ENCODE measurements at places on chromosomes 7 and 10.

DNA sequence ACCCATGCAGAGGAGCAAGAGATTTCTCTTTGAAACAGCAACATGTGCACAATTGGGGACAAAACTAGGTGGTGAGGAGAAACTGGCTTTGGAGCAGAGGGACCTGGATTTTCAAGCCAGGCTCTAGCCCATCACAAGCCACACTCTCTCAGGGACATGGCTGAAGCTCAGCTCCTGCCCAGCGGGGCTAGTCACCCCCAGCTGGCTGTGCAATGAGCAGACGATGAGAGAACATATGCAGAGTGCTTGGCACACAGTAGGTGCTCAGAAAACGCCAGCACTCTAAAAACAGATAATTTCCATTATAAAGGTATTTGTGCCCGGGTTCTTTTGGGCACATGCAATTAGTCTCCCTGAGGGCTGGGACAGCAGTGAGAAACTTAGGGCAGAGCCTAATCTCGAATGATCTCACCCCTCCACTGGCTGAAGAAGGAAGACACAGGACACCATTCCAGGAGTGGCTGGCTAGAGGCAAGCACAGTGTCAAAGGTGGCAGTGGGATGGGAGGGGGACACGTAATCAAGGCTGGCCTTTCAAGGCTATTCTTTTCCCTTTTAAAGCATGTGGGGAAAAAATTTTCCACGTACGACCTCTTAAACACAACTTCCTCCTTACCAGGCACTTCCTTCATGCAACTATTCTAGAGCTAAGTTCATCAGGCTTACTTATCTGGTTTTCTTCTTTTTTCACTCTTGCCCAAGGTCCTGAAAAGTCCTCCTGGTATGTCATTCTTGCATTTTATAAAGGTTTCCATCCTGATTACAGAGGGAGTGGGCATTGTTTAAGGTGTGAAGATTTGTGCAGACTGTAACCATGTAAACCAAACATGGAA lies 15.1 kb downstream of the FAM53B start:
- DNase-seq: no peak

- no peak for DNase-seq
These were observed 108.3 kb downstream of the ZMIZ1 start for GRCh38 chr10:79176949-79177602.

DNA sequence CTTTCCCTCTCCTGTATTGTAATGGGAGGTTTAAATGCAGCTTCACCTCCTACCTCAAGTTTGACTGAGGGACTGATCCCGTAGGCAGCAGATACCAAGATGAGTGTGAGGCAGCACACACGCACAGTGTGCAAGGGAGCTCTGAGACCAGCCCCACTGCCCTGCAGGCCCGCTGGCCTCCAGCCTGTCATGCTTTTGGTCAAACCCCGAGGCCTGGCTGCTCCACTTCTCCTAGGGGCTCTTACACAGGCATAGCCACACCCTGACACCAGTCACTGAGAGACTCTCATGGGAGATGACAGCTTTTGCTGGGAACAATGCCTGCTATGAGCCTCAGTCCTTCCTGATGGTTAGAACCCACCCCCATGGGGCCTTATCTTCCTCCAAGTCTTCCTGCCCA lies 27.6 kb downstream of the DRGX start:
- no peak for DNase-seq

- DNase-seq: no peak
These were observed 77.9 kb upstream of the PFKP start for GRCh38 chr10:2989292-2989947.

DNA sequence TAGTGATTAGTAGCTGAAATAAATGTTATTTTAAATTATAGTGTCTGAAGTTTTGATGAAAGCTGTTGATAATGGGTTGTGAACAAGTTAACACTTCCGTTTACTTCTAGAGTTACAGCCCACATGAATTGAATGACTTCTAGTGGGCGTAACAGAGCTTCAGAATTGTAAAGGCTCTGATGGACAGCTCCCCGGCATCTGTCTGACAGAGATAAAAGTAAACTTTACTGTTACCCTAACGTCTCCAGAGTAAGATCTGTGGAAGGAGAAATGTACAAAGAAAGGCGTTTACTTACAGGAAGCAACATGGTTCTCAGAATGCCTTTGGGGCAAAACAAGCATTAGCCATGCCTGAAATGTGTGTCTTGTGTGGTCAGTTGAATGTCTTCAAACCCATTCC lies 124.4 kb downstream of the ADARB2 start:
- DNase-seq: no peak

GRCh38 chr7:34078864-34079263 lies 173.5 kb downstream of the BMPER start:
- DNase-seq: no peak

- DNase-seq: peak; percentile 91
These were observed 39.5 kb downstream of the PRPS1L1 start for GRCh38 chr7:17988141-17988540.

GRCh38 chr10:131658476-131659110 lies 242.2 kb upstream of the PPP2R2D start:
- no peak for DNase-seq

DNA sequence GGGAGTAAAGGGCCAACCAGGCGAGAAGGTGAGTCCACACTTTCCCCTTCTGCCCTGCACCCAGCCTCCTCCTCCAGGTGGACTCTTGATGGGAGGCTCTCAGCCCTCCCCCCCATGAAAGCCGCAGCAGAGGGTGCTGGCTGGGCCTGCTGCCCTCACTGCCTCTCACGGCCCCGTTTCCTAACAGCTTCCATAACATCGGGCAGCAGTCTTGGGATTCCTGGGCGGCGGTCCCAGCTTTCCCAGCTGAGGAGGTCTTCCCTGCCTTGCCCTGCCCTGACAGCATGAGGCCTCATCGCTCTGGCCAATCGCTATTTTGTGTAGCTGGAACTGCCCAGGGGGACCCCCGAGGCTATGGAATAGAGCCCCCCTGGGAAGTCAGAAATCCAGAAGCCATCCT lies 76.3 kb downstream of the COL13A1 start:
- no peak for DNase-seq

- DNase-seq: peak; percentile 9
These were observed 158.8 kb downstream of the SKAP2 start for GRCh38 chr7:26705567-26705966.

- no peak for DNase-seq
These were observed 9.9 kb upstream of the ZNF212 start for GRCh38 chr7:149229526-149229925.

DNA sequence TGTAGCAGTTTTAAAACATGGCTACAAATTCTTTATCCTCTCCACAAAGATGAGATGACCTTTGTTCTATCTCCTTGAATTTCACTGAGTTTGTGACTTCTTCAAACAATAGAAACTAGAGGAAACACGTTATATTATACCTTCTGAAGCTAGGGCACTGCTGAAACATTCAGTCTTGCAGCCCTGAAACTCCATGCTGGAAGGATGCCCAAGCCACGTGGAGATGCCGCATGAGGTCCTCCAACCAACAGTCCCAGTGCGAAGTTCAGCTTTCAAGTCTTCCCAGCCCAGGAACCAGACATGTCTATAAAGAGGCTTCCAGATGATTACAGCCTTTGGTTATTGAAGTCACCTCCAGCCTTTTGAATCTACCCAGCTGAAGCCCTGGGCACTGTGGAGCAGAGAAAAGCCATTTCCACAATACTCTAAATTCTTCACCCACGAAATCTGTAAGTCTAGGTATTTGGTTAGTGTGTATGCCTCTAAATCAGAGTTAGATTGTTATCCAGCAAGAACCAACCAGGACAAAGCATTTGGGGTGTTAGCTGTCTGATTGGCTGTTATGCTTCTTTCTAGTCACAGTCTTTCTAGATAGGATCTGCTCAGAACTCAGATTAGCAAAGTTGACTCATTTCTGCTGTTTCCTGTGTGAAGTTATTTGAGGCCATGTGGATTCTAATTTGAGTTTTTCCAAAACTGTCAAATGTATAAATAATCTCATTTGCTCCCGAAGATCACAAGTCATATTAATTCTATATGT lies 186.5 kb upstream of the TMEM72 start:
- no peak for DNase-seq

DNA sequence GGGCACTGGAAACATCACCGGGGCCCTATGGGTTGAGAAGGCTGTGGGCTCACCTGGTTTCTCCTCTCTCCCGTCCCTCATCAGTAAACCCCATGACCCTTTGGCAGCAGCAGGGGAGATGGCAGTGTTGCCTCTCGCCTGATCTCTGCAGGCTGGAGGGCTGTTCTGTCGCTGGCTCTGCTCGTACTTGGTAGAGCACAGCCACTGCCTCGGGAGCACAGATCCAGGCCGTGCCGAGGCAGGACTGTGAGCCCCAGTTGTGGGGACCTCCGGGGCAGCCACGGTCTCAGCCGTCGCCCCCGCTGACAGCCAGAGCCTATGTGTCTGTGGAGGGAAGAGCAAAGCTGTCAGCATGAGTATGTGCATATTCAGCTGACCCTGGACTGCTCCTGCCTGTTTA lies 94.9 kb downstream of the PTPRE start:
- no peak for DNase-seq

- no peak for DNase-seq
These were observed 163.7 kb downstream of the SND1 start for GRCh38 chr7:127815631-127816145.

DNA sequence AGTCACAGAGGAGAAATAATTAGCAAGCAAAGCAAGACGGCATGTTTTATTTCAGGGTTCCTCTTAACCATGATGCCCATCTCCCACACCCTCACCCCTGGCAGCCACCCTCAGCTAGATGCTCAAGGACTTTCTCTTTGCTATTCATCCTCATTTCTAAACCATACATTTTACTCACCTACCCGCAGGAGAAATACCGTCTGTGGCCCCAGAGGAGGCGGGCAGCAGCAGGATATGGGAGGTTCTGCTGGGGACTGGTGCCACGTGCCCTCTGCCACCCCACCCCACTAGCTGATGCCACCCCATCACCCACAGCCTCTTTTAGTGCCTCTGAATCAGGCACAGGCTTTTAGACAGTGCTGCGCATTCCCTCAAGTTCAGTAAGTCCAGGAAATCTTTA lies 168.7 kb upstream of the ITGB1 start:
- DNase-seq: no peak

GRCh38 chr10:44105696-44106095 lies 279.2 kb downstream of the CXCL12 start:
- DNase-seq: no peak

DNA sequence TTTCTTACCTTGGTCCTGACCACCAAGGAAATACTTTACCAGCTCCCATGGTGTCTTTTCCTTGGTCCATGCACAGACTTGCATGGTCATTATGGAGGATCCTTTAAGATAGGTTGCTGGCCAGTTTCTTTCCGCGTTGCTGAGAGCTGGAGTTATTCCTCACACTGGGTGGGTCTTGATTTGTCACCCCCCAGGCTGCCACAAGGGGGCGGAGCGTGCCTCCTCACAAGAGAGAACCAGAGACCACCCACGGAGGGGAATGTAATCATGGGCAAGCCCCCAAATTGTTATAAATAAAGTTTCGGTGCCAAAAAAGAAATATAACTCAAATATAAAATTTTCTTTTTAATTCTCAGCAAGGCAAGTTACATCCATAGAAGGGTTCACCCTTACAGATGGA lies 10.5 kb upstream of the TRIM24 start:
- no peak for DNase-seq

GRCh38 chr7:93862651-93863050 lies 27.9 kb downstream of the TFPI2 start:
- DNase-seq: no peak

DNA sequence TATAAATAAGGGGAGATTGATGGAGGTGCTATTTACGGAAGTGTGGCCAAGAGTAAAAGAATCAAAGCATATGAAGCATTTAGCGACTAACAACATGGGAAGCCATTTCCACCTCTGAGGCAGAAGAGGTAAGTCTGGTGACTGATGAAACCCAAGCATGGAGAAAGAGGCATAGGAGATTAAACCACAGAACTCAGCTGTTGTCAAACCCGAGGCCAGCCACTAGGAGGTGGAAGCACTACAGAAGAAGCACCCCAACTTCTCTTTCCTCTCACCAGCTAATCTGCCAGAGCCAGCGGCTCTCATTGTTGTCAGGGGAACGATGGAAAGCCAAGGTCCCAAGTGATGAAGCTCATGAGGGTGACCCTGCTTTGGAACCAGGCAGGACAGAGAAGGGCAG lies 19.6 kb upstream of the CNTNAP2 start:
- DNase-seq: no peak

DNA sequence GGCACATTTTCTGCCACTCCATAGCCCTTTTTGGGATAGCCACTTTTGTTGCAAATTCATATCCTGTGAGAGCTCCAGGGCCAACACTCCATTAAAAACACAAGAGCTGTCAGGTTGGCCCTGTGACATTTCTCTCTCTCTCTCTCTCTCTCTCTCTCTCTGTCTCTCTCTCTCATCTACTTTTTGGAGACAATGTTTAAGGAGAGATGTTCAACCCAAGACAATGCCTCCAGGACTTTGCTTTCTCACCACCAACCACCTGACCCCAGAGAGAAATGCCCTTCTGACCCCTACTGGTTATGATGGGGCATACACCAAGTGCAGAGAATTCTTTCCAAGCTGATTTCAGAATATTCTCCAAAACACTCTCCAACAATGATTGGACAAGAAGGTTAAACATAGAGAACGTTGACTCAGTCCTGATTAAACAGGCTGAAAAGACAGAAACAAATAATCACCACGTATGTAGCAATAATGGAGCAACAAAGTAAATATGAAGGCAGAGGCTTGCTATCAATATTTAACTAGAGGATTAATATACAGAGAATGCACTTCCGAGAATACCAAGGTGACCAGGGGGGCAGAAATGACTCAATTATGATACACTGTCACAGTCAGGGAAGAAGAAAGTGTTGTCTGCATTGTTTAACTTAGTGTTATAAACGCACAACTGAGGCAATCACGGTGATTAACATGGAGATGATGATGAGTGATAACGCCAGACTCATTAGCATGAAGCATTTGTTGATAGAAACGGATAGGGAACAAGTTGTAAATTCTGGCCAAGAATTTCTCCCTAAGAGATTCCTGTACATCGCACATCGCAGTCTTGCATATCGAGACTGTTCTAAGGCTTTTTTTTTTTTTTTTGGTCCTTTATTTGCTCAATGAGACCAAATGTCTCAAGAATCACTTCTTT lies 178.5 kb downstream of the NRP1 start:
- DNase-seq: no peak

DNA sequence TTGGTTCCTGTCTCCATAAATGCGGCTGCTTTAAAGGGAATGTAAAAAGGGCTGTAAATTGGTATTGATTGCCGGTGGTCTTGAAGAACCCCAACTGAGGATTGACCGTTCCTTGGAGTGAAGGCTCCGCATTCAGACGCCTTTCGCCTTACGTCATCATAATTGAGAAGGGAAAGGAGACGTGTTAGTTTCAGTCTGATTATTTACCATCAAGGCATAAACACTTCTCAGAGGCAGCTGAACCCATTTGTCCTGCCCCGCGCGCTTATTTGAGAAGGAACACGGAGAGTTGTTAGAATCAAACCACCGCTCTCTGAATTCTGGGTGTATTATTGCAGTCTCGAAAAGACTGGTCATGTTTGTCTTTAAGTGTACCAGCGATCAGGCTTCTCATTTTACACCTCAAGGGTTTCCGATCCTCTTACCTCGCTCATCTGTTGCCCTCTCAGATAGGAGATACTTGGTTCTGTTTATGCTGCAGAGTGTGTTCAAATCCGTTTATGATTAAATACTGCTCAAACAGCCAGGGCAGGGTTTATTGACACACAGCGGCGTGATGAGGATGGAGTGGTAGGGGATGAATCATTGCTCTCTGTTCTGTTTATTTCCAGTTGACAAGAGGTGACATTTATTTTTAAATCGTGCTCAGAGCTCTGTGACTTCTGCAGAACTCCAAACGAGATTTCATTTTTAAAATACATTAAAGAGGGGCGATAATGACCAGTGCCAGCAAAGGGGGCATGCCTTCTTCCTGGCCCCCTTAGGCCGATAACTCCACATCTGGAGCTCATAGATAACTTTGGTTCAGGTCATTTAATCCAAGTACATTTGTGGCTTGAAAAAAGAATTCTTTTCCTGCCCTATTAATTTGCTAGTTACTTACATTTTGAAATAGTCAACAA lies 30.4 kb downstream of the FOXK1 start:
- peak; percentile 81 for DNase-seq

Measured in DMS79 treated with DMSO at 0.1 percent for 48 hours (cell line).